ENCODE measurements at places on chromosomes 1 and 21.

GRCh38 chr1:67777440-67777839 lies 55.8 kb downstream of the GNG12 start:
- no peak for DNase-seq

DNA sequence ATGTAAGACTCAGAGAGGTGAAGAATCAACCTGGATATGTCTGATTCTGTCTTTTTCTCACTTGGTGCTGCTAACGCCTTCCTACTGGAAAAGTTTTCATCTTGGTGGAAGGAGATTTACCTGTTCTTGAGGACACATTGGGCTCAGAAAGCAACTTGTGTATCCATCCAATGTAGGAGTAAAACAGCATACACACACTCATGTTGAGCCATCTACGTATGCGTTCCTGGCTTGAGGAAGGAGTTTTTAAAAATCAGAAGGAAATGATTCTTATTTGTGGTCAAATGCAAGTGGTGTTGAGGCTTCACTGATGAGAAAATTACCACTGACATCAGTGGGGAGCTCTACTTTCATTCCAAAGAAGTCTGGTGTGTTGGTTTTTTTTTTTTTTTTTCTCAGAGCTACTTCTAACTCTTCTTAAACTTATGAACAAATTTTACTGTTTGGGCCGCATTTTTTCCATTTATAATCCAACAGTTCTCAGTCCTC lies 25.6 kb downstream of the XCL2 start:
- no peak for DNase-seq

DNA sequence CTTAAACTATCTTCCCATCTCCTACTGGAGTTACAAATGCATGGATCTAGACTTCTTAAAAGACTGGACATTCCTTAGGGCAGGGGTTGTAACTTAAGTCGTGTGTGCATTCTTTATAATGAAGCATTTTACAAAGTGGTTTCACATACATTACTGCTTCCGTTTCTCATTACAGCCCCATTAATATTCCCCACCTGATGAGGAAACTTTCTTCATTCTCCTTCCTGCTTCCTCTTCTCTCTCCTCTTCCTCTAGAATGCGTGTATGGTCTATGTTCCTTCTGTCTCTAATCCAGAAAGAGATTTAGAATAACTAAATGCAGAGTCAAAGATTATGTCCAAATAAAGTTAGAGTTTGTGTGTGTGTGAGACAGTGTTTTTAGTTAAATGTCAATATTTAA lies 1.8 kb upstream of the CAP1 start:
- no peak for DNase-seq

DNA sequence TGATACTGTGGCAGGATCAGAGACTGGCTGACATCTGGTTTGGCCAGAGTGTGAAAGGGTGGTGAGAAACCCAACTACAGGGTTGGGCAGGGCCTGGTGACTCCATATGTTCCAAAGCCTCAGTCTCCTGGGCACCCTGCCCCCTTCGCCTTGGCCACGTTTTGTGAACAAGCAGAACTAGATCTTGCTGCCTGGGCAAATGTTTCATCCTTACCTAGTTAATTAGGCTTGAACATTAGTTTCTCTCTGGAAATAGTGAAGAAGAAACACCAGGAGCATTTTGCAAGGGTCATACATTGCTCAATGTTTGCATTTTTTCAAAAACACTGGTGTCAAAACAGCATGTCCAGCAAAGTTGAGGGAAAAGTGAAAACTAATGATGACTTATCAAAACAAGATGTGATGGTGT lies 60.5 kb downstream of the MAP3K7CL start:
- DNase-seq, result no peak

DNA sequence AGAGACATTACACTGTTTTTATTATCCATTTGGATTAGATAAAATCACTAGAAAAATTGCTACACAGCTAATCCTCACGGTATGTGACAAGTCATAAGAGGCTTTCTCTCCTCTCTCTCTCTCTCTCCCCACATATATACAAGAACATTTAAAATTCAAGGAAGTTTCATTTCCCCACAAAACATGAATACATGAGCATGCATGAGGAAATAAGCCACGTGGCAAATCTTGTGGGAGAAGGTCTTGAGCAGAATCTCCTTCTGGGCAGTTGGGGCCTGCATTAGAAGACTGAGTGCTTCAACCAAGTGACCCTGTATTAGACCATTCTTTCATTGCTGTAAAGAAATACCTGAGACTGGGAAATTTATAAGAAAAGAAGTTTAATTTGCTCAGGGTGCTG lies 1313.1 kb downstream of the MRPL39 start:
- DNase-seq, result no peak

DNA sequence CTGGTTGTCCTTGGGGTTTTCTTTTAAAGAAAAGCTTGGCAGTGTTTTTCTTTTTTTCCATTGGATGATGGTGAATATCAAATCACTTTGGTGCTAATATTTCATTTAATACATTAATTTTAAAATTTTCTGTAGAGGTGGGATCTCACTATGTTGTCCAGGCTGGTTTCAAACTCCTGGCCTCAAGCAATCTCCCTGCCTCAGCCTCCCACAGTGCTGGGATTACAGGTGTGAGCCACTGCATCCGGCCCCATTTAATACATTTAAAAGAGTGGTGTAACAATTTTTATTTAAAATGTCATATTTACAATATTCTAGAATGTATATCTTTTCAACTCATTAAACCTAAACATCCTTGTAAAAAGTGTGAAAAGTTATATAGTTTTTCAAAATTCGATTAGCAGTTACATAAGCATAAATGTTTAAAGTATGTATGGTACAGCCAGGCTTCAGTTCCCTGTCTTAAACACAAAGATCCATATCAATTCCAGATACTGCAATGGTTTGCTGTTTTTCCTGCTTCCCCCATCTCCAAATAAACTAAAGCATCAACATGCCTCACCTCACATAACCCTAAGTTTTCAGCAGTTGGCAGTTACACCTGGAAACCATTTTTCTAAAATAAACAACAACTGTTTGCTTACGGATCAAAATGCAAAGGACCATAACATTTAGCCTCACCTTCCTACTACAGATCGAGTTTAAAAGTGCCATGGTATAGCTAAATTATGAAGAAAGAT lies 8.9 kb upstream of the LGALS8 start:
- DNase-seq, result peak; percentile 83

DNA sequence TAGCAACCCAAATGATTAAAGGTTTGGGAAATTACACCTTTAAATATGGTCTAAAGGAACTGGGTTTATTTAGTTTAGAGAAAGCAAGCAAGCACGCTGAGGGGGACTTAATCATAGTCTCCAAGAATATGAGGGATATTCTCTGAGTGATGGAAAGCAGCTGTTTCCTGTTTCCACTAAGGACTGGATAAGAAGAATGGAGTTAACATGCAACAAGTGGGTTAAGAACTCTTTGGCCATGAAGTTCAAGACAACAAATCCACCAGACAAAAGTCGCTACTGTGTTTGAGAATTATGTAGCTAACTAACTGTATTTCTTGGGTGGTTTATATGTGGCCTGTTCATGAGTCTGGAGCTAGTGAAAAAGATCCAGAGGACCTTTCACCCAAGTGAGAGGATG lies 85.7 kb downstream of the TGFB2 start:
- DNase-seq, result no peak

DNA sequence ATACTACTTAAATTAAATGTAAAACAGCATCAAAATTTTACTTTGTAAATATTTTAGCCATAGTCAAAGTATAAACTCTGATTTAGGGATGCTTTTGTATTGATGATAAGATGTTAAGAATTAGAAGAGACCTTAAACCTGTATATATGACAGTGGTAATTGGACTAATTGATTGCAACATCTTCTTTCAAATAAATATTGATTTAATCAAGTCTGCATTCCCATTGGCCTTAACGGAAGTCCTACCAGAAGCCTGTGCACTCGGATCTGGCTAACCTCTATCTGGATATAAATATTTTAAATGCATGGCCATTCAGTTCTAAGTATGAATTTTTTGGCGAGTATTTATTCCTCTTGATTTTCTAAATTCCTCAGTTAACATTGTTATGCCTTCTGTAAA lies 856.1 kb downstream of the USP25 start:
- DNase-seq, result no peak

Data from NCI-H2029 (cell line).